ENCODE measurements at places on chromosomes 3 and 15. TPM values are rescaled to one million over a fixed set of nuclear protein-coding genes. Genes with fewer than 3 reads are reported as not detected.
A peak's percentile ranks its signal among the peaks of the same experiment; 100 is the strongest.

GRCh38 chr3:50264383-50264963 is 4.5 kb upstream of the SEMA3B start:
- peak; percentile 94 for DNase-seq

The CACNA1D gene
- under 0.01 TPM for total RNA-seq

GRCh38 chr3:143795874-143796273 is 52.4 kb downstream of the SLC9A9 start:
- no peak for DNase-seq

- DNase-seq: peak; percentile 37
Observed at GRCh38 chr3:175951047-175951694, 1092.0 kb downstream of the NAALADL2 start.

GRCh38 chr3:37072892-37073291 is 79.6 kb downstream of the MLH1 start:
- DNase-seq: peak; percentile 89

GRCh38 chr15:68471541-68471940 is 39.6 kb upstream of the ITGA11 start:
- peak; percentile 38 for DNase-seq

- no peak for DNase-seq
Observed at GRCh38 chr15:89319678-89320077, 14.9 kb downstream of the POLG start.
